NCI-H69 (cell line): ENCODE measurements at places on chromosomes 4 and X.

GRCh38 chr4:17535242-17535641 lies 20.3 kb downstream of the CLRN2 start:
- DNase-seq = no peak

- DNase-seq = peak; percentile 37
Measured at GRCh38 chr4:15729910-15730533, 27.2 kb downstream of the BST1 start.

DNA sequence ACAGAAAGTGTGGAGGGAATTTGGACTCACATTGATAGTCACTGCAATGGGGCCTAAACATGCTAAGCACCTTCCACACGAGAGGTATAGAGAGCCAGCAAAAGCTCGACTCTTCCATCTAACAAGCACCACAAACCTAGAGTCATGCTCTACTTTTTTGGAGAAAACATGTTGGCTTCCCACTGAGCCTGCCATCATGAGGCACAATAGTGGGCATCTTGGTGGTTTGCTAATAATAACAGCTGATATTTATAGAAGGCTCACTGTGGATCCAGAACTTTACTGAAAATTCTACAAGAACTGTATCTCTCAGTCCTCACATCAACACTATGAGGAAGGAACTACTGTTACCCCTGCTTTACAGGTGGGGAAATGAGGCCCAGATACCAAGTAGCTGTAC lies 26.6 kb downstream of the MAML3 start:
- no peak for DNase-seq

DNA sequence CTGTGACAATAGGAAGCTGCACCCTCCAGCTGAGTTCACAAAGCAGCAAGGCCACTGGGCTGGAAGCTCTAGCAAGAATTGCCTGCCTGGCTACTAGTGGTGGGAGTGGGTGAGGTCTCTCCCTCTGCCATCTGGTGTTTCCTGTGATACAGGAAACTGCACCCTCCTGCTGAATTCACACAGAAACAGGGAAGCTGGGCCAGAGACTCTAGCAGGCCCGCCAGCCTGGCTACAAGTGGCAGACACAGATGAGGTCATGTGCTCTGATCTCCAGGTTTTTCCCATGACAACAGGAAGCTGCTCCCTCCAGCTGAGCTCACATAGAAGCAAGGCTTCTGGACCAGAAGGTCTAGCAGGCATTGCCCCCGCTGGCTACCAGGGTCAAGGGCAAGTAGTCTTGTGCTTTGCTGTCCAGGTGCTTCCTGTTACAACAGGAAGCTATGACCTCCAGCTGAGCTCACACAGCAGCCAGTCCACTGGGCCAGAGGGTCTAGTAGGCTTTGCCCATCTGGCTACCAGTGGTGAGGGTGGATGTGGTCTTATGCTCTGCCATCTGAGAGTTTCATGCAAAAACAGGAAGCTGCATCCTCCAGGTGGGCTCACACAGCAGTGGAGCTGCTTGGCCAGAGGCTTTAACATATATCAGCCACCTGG lies 41.5 kb upstream of the ZXDA start:
- no peak for DNase-seq

- peak; percentile 86 for DNase-seq
Measured at GRCh38 chrX:118971552-118971951, 2.9 kb upstream of the LONRF3 start.

DNA sequence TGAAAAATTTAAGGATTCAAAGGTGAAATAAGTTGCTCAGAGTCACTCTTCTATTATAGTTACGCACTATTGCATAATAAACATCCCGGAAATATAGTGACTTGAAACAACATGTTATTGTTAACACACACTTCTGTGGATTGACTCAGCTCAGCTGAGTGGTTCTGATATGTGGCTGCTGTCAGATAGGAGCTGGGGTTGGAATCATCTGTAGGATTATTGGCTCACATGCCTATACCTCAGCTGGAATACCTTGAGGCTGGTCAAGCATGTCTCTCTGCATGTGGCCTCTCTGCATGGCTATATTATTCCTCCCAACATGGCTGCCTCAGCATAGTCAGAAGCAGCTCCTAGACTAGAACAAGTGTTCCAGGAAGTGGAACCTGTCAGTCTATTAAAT lies 486.7 kb upstream of the MAGEB2 start:
- DNase-seq = no peak

- DNase-seq = no peak
Measured at GRCh38 chr4:74114234-74114633, 15.2 kb upstream of the CXCL2 start.

- no peak for DNase-seq
Measured at GRCh38 chr4:185101354-185101890, 41.6 kb upstream of the SLC25A4 start.
